A549 treated with AZD2906 at 1 μM for 4 hours (cell line): ENCODE measurements at places on chromosomes 6 and 20. TPM values are rescaled to one million over a fixed set of nuclear protein-coding genes. Genes with fewer than 3 reads are reported as not detected.

The SNPH gene
- 3.3 to 4.7 TPM (median 4.2 TPM) in 5 replicates for total RNA-seq

The SLC17A1 gene
- 0.06 TPM in 1 of 5 replicates, not detected in the others for total RNA-seq

The LTB gene
- 0.12 to 0.49 TPM (median 0.14 TPM) in 4 of 5 replicates, not detected in the other for total RNA-seq

The TP53TG5 gene
- not detected in 5 replicates for total RNA-seq

The PSORS1C1 gene
- 4.1 to 5.9 TPM (median 4.6 TPM) in 5 replicates for total RNA-seq
